ENCODE measurements at places on chromosomes 13 and 19. TPM values are rescaled to one million over a fixed set of nuclear protein-coding genes. Genes with fewer than 3 reads are reported as not detected.

- no peak for DNase-seq
Observed at GRCh38 chr19:31955884-31956283, 389.5 kb upstream of the ZNF507 start.

GRCh38 chr13:70424928-70425327, 316.7 kb upstream of the KLHL1 start:
- no peak for DNase-seq

DNA sequence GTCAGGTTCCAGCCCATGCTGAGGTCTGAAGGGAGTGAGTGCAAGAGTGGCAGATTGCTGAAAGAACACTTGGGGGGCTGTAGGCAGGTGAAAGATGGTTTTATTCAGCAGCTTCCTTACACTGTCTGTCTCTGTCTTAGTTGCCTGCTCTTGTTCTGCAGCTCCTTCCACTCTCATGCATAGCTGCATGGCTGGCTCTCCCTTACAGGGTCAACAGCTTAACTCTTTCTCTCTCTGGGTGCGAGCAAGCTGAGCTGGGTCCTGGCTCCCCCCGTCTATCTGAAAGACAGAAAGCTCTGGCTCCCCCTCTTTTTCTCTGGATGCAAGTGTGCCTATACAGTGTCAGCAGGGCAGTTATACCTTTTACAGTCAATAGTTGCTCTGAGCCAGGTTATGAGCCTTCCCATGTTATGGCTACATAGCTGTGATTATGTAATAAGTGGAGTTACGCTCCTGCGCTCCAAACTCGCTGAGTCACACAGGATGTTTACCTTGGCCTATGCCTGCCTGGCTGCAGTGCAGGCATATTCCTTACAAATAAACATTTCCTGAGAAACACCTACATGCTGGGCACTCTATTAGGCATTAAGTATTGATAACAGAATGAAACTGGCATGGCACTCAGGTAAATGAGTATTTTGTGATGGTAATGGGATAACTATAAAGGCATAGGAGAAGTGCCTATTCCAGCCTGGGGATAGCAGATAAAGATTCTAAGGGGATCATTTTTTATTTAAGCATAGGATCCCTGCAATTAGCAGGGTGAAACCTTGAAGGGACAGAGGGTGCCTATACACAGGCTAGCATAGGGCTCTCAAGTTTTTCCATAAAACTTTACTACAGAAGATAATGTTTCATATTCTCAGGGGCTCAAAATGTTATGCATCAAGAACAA, 826.9 kb upstream of the PCDH9 start:
- DNase-seq = no peak

GRCh38 chr13:74077375-74077774, 56.8 kb downstream of the KLF12 start:
- no peak for DNase-seq

DNA sequence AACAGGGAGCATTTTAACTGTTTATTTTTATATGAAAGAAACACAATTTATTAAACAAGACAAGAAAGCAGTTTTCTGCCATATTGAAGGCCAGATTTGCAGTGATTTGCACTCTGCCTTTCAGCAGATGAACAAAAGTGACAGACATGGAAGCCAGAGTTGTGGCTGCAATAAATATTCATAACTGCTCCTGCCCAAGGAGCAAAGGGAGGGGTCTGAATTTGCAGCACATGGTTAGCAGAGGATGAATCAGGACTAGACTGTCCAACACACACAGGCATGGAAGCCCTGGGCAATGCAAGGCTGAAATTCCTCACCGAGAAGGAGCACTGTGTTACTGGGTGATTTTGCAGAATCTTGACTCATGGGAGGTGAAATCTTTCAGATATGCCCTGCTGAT, 418.2 kb downstream of the DCT start:
- DNase-seq = no peak

GRCh38 chr19:1141944-1142343, 32.1 kb downstream of the SBNO2 start:
- no peak for DNase-seq

- DNase-seq = no peak
Observed at GRCh38 chr19:53945441-53945840, 17.3 kb upstream of the CACNG8 start.

DNA sequence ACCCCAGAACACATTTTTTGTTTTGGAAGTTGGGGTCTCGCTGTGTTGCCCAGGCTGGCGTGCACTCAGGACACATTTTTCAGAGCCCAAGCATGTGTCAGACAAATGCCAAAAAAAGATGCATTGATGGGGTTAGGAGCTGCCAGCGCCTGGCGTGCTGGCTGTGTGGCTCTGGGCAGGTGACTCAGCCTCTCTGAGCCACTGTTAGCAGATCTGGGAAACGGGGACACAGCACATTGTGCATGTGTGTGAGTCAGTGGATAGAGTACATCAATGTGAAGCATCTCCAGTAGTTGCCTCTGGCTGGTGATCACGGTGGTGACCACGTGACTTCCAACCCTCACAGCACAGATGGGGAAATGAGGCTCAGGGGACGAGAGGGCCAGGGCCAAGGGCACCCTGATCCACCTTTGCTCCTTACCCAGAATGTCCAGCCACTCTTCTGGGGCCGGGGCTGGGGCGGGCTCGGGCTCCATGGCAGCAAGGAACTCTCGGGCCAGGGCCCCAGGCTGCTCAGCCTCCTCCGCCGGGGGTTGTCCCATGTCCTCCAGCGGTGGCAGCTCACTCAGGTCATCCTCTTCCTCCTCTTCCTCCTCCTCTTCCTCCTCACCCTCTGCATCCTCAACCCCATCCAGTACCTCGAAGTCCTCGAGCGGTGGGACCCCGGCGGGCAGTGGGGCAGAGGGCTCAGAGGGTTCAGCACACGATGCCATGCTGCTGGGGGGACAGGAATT, 1.9 kb downstream of the FKBP8 start:
- DNase-seq = no peak

GRCh38 chr19:30074741-30075715, 133.0 kb downstream of the URI1 start:
- DNase-seq = no peak

GRCh38 chr19:15666883-15667282, 6.0 kb upstream of the CYP4F12 start:
- no peak for DNase-seq

GRCh38 chr19:30105727-30106126, 163.7 kb downstream of the URI1 start:
- DNase-seq = no peak

DNA sequence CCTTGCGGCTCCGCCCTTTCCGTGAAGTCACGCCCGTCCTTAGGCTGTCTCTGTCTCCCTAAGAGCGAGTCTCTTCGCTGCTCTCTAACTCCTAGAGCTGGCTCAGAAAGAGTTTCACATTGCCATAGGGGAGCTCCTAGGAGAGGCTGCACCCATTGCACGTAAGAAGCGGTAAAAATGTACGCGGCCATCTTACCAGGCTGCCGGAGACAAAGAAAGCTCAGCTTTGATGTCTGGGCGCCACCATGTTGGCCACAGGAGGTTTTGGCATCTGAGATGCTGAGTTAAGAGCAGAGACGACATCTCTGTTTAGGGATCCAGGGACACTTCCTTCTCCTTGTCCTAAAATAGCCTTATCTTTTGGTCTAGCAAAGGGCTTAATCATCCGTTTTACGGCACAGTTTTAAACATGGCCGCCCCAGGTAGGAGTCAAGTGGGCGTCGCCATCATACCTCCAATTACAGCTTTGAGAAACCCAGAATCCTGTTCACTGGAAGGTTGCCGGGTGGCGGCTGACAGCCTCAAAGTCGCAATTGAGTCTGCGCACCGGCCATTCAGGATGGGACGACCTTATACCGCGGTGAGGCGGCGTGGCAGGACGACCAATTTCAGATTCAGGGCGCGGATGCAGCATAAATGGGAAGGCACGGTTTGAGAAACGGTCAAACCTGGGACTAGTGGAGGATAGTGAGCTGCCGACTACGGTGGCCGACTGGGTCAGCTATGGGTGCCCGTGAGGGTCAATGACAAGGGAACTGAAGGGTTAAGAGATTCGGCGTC, at the start of gene ZNF793:
Gene ZNF793 (plus strand): TSS at position 553 of the 780 bp plus-strand sequence. CDS start 16,501 bp downstream, outside the sequence.
- DNase-seq = peak; percentile 80

- DNase-seq = no peak
Observed at GRCh38 chr13:76764429-76764828, 121.8 kb downstream of the KCTD12 start.

GRCh38 chr19:1172353-1173158, 1.5 kb downstream of the SBNO2 start:
- DNase-seq = no peak

GRCh38 chr19:858868-859843, at the start of gene CFD:
Gene CFD (plus strand): TSS chr19:859664. CDS start chr19:859690, 26 bp downstream.
- DNase-seq = no peak

DNA sequence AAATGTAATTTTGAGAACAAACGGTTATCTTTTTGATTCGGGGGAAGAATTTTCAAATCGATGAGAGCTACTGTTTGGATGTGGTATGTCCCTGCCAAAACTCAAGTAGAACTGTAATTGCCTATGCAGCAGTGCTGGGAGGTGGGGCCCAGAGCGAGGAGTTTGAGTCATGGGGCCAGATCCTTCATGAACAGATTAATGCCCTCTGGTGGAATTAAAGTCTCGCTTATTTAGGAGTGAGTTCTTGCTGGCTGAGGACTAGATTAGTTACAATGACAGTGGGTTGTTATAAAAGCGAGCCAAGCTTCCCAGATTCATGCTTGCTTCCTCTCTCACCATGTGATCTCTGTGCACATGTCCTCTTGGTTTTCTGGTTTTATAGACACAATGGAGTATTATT, 11.8 kb upstream of the PRR20A start:
- DNase-seq = no peak

GRCh38 chr19:7959211-7959610, 15.7 kb upstream of the TIMM44 start:
- no peak for DNase-seq

- DNase-seq = peak; percentile 76
Observed at GRCh38 chr19:45444318-45445041, 20.8 kb upstream of the ERCC1 start.

DNA sequence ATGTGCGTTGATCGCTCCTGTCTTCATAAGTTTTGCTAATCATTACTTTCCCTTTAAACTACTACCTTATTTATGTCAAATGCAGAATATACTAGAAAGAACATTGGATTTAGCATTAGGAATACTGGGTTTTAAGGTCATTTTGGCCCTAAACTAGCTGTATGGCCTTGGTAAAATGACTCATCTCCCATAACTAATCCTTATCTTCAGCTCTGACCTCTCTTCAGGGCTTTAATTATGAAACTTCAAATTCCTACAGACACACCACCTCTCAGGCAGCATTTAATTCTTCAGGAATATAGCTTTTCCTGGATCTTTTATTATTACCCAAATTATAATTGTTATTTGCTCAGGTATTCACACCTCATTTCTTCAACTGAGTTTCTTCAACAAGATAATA, 121.2 kb downstream of the STARD13 start:
- DNase-seq = no peak

- no peak for DNase-seq
Observed at GRCh38 chr13:60973529-60973928, 442.1 kb downstream of the PCDH20 start.

DNA sequence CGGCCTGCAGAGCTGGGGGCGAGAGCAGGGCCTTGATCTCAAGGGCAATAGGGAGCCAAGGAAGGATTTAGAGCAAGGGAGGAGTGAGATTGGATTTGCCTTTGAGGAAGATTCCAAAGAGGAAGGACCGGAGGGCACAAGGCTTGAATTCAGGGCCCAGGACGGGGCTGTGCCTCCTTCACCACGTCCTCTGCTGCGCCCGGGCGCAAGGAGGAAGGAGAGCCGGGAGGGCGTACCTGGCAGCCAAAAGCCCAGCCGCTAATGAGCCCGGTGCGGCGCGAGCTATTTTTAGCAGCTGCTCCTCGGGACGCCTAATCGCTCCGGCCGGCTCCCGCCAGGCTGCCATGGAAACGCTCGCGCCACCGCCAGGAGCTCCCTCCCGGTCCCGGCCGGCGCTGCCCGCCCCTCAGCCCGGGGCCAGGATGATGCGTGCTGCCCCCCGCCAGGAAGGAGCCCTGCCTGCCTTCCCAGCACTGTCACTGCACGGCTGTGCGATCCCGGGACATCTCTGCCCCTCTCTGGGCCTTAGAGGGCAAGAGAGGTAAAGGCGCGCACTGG, 31.3 kb downstream of the TINCR start:
- DNase-seq = peak; percentile 57

GRCh38 chr13:111949311-111949710, 117.6 kb upstream of the SOX1 start:
- DNase-seq = no peak

DNA sequence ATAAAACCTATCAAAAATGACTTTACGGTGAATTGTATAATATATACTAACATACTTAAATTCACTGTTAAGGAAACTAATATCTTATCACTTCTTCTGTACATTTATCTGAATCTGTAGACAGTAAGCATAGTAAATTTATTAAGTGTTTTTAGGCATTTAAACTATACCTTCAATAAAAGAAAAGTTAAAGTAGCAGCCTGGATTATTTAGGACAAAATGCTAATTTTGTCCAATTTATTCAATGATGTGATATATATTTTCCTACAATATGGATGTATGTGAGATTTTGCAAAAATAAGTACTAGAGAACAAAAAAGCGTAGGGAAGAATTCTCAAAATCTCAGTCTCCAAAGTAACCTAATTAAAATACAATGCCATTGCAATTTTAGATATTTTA, 299.9 kb downstream of the GPC5 start:
- no peak for DNase-seq

DNA sequence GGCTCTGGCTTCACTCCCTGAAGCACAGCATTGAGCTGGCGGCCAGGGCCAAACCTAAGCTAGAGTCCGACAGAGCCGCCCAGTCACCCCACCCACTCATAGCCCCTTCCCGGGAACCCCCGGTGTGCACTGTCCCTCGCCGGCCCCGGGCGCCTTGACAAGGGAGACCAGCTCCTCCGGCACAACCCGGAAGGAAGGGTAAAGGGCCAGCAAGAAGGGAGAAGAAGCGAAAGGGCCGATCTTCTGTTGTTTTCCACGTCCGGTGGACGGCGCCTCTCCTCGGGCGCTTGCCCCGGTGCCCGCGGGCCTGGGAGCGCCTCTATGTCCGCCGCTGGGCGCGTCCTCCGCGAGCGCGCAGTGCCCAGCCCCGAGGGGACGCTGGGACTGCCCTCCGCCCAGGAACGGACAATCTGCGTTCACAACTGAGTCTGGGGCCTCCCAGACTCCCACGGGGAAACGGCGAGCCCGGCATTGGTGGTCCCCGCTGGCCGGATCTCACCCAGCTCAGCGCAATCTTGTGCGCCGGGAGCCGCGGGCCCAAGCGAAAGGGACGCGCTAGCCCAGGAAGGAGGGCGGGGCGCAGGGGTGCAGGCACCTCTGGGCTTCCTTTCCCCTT, 172.5 kb upstream of the MIR17HG start:
- no peak for DNase-seq

GRCh38 chr13:34151885-34152284, 333.9 kb downstream of the RFC3 start:
- no peak for DNase-seq

DNA sequence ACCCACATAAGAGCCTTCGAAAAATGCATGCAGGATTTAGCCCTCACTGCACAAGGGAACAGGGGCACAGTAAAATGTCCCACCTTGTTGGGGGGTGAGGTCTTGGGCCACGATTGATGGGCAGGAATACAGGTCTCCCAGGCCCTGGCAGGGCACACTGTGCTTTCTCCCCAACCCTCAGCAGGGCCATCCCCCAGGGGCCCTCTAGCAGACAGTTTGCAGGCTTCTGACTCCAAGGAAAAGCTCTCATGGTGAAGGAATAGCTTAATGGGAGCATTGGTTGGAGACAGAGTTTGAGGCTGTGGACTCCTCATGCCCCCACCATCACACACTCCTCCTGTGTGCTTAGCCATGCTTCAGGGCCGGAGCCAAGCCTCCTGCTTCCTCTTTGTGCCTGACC, 484.6 kb downstream of the ZNF536 start:
- DNase-seq = no peak

Gene RNU6-9
- not detected for polyA plus RNA-seq

Gene DLEU7
- 1.1 TPM for polyA plus RNA-seq

Gene UBE2S
- 42.6 TPM for polyA plus RNA-seq

Gene GARRE1
- polyA plus RNA-seq = 44.0 TPM

Gene ZNF765
- polyA plus RNA-seq = 13.3 TPM

Gene TNFSF9
- 0.17 TPM for polyA plus RNA-seq

Gene ZNF614
- polyA plus RNA-seq = 19.3 TPM

All from right renal pelvis (tissue), 4 donors.